ENCODE measurements at places on chromosomes 11 and 22. TPM values are rescaled to one million over a fixed set of nuclear protein-coding genes. Genes with fewer than 3 reads are reported as not detected.

DNA sequence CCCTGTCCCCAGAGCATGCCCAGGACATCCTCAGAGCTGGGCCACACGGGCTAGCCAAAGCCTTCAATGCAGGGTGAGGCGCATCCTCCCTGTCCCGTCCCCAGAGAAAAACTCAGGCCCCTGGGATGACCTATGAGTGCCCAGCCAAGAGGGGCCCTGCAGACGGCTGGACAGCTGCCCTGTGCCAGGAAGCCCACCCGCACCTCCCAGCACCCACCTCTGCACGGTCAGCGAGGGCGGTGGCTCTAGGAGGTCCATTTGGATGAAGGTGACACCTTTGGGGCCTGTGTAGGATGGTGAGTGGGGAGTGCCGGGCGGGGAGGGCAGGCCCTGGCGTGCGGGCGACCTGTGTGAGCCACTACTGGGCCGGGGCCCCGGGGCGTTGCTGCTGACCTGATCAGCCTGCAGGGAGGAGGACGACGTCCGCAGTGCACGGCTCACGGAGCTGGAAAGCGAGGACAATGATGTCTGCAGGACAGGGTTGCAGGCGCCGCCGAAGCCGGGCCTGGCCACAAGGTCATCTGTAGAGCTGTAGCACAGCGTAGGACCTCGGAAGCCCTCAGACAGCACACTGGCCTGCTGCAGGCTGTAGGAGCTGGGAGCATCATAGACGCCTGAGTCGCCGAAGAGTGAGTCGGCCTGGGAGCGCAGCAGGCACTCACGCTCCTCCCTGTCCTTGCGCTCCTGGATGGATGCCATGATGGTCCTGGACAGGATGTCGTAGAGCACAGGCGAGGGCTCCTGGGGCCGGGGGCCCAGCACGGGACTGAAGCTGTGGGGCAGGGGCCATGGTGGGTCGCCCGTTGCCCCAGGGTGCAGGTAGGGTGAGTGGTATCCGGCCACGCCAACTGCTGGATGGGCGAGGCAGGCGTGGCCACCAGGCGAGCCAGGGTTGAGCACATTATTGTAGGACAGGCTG, 180.5 kb downstream of the IGLL1 start:
- DNase-seq = no peak
- H3K4me1 ChIP-seq = no peaks in the 10 kb centered on the region
- no peak overlapping the region for H3K4me3 ChIP-seq
- H3K27ac ChIP-seq = no peak overlapping the region

DNA sequence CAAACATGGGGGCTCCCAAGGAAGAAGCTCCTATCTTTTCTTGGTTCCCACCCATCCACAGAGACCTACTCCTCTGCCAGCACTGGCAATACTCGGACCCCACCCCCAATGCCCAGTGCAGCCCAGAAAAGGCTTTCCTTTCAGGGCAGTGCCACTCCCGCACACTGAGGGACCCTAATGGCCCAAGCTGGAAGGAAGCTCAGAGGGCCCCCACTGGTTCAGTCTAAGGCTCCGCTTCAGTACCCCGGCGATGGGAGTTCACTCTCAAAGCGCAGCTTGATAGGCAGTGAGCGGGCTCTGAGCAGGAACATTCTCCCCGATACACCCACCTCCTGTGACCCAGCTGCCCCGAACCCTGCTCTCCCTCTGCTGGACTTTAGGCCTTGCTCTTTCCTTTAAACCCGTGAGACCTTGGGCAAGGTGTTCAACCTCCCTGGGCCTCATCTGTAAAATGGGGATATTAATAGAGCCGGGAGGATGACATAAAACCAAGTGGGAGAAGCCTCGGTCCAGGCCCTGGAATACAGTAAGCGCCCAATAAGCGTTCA, 48.4 kb downstream of the CHRDL2 start:
- no peak overlapping the region for H3K27ac ChIP-seq
- no peaks in the 10 kb centered on the region for H3K27me3 ChIP-seq

DNA sequence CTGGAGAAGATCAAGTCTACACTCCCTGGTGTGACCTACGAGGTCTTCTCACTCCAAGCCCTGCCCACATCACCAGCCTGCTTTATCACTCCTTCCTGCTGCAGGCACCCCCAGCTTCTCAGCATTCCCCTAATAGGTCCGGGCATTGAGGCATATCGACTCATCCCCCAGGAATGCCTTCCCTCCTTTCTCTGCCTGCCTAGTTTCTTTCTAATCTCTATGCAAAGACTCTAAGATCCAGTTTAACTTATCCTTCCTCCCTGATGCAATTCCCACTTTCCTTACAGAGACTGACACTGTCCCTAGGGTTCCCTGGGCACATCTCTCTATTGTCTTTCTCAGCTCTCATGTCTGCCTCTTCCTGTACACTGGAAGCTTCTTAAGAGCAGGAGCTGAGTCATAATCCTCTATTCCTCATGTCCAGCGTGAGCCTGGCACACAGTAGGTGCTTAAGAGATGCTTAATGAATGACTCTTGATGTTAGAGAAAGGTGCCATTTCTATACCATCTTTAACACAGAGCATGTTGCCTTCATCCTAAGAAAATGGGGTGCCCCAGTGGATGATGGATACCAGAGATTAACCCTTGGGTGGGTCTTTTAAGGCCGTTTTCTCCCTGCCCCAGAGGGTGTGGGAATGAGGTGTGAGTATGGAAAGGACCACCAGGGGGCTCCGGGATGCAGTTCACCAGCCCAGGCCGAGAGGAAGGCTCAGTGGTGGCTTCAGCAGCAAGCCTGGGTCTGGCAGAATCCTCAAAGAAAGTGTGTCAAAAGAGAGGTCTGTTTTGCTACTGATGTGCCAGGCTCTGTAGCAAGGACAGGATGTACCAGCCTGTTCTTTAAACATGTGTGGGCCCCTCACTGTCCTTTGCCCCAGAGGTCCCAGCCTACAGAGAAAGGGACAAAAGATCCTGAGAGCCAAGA, 34.7 kb downstream of the PARVA start:
- no peak overlapping the region for H3K4me3 ChIP-seq
- no peaks in the 10 kb centered on the region for H3K4me1 ChIP-seq
- H3K27ac ChIP-seq = no peak overlapping the region
- no peaks in the 10 kb centered on the region for H3K27me3 ChIP-seq
- no peaks in the 10 kb centered on the region for H3K36me3 ChIP-seq
- DNase-seq = peak; percentile 66

DNA sequence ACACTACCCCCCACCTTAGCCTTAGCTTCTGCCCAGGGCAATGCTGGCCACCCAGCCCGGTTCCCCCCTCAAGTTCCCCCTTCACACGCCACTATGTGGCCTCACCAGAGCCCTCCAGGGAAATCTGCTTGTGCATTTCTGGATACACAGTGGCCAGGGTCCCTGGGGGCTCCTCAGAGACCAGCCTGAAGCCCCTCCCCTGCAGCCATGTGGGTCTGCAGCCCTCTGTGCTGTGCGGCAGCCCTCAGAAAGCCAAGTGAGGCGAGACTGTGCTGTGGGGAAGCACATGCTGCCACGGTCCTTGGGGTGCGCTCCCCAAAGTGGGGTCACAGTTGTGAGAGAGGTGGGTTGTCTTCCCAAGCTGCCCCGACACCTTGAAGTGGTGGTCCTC, 2.1 kb upstream of the PLXNB2 start:
- peaks cover 41% of the 10 kb centered on the region for H3K4me1 ChIP-seq
- H3K27me3 ChIP-seq = no peaks in the 10 kb centered on the region
- H3K4me3 ChIP-seq = no peak overlapping the region
- H3K36me3 ChIP-seq = no peaks in the 10 kb centered on the region
- H3K27ac ChIP-seq = peak overlapping the region; percentile 97

DNA sequence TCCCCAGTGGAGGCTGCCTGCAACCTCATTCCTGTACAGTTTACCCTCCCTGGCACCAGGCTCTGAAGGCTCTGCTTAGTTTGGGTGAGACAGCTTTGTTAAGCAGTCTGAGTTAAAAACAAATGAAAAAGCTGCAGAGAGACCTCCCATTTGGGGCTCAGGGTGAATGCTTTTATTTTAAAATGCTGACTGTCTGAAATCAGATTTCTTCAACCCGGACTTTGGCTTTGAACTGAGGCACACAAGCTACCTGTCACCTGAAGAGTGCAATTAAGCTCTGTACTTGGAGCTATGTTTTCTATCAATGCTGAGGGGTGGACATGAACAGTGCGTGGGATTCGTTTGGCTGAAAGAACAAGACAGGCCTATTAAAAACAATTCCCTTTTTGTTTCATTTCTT, 217.5 kb upstream of the SORL1-AS1 start:
- H3K4me1 ChIP-seq = peaks cover 15% of the 10 kb centered on the region
- DNase-seq = no peak
- no peak overlapping the region for H3K4me3 ChIP-seq
- H3K27me3 ChIP-seq = no peaks in the 10 kb centered on the region
- H3K27ac ChIP-seq = peak overlapping the region; percentile 1
- H3K36me3 ChIP-seq = no peaks in the 10 kb centered on the region

GRCh38 chr11:22234743-22235142, 41.9 kb downstream of the ANO5 start:
- no peaks in the 10 kb centered on the region for H3K27me3 ChIP-seq
- no peaks in the 10 kb centered on the region for H3K36me3 ChIP-seq
- no peak overlapping the region for H3K4me3 ChIP-seq

DNA sequence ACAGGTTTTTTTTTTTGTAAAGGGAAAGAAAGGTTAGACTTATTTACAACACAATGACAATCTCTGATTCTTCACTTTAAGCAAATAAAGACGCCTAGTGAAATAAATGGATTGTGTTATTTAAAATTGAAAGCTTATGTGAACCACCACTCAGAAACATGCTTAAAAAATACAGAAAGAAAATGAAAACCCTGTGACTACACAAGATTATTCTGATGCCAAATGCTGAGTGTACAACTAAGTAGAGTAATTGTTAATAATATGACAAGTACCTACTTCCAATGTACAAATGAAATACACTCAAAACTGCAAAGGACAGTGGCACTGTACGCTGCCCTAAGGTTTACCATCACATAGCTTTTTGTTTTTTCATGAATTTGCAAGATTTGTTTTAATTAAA, 1.0 kb downstream of the BLID start:
- no peaks in the 10 kb centered on the region for H3K4me1 ChIP-seq
- H3K4me3 ChIP-seq = no peak overlapping the region
- no peak for DNase-seq
- no peaks in the 10 kb centered on the region for H3K36me3 ChIP-seq

GRCh38 chr11:117970400-117971024, 15.7 kb upstream of the IL10RA start:
- DNase-seq = no peak
- no peaks in the 10 kb centered on the region for H3K27me3 ChIP-seq
- H3K4me3 ChIP-seq = no peak overlapping the region
- no peak overlapping the region for H3K27ac ChIP-seq
- no peaks in the 10 kb centered on the region for H3K36me3 ChIP-seq

- DNase-seq = no peak
- H3K27ac ChIP-seq = no peak overlapping the region
- H3K27me3 ChIP-seq = no peaks in the 10 kb centered on the region
- H3K36me3 ChIP-seq = no peaks in the 10 kb centered on the region
- no peak overlapping the region for H3K4me3 ChIP-seq
- peaks cover 14% of the 10 kb centered on the region for H3K4me1 ChIP-seq
Observed at GRCh38 chr11:67626970-67627369, 2.8 kb downstream of the NUDT8 start.

DNA sequence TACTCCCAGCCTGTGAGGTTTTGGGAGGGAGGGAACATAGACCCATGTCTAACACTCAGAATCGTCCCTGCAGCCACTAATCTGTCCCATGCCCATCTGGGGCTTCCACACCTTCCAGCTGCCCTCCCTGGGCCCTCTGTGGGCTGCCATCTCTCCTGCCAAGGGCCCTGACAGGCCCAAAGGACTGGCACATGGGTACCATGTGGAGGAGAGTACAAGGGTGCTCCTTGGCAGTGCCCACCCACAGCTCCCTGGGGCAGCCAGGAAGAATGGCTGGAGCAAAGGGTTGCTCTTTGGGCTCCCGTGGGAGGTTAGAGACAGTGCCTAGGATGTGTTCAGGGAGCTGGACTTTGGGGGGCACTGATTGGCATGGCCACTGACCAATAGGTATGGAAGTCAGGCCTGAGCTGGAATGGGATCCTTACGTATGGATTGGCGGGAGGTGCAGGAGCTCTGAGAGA, 56.8 kb downstream of the CD82 start:
- no peaks in the 10 kb centered on the region for H3K36me3 ChIP-seq
- H3K27ac ChIP-seq = no peak overlapping the region
- peak; percentile 3 for DNase-seq
- H3K4me1 ChIP-seq = no peaks in the 10 kb centered on the region
- H3K27me3 ChIP-seq = no peaks in the 10 kb centered on the region
- no peak overlapping the region for H3K4me3 ChIP-seq

DNA sequence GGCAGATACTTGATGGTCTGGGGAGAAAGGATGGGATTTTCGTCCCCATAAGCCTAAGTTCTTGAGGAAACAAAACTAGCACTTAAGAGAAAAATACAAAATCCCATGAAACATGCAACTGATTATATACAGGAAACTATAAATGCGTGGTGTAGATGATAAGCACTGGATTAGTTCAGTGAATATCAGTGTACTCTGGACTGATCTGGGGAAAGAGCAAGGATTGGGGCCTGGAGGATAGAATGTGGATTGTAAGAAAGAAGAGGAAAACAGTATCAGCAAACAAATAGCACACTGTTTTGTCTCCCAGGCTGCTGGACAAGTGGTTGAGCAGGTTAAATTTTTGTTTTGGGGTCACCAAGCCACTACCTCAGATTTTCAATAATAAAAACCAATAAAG, 49.8 kb downstream of the DCUN1D5 start:
- H3K36me3 ChIP-seq = no peaks in the 10 kb centered on the region
- no peak for DNase-seq
- H3K4me1 ChIP-seq = no peaks in the 10 kb centered on the region
- H3K4me3 ChIP-seq = no peak overlapping the region
- no peaks in the 10 kb centered on the region for H3K27me3 ChIP-seq

GRCh38 chr11:64255135-64256128, 4.1 kb downstream of the PLCB3 start:
- H3K27ac ChIP-seq = no peak overlapping the region
- H3K36me3 ChIP-seq = no peaks in the 10 kb centered on the region
- no peaks in the 10 kb centered on the region for H3K27me3 ChIP-seq
- no peak overlapping the region for H3K4me3 ChIP-seq
- peaks cover 28% of the 10 kb centered on the region for H3K4me1 ChIP-seq

DNA sequence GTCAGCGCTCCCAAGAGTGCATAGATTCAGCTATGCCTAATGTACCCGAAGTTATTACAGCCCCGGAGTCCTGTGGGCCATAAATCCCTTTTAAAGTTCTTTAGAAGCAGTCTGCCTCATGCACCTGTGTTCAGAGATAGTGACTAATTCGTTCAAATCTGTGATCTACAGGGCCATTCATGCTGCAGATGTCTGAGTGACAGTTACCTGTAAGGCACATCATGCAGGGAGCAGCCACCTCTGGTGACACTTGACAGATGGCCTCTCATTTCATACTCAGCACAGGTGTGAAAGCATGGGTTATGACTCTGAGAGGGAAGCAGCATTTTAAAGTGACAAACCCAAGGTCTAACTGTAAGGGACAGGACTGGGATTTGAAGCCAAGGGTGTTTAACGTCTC, 2.4 kb upstream of the E2F8 start:
- peaks cover 24% of the 10 kb centered on the region for H3K4me1 ChIP-seq
- H3K36me3 ChIP-seq = no peaks in the 10 kb centered on the region
- H3K27me3 ChIP-seq = peaks cover 30% of the 10 kb centered on the region

- no peak overlapping the region for H3K27ac ChIP-seq
- H3K4me1 ChIP-seq = no peaks in the 10 kb centered on the region
- H3K4me3 ChIP-seq = no peak overlapping the region
- H3K27me3 ChIP-seq = no peaks in the 10 kb centered on the region
Observed at GRCh38 chr11:9868641-9869040, 204.8 kb downstream of the SWAP70 start.

The MPST gene
- 72.0 TPM for total RNA-seq

The OR8D1 gene
- total RNA-seq = not detected

The BBOX1 gene
- total RNA-seq = not detected

The ALG8 gene
- total RNA-seq = 58.4 TPM

The SCN2B gene
- 0.24 TPM for total RNA-seq

The CHRM4 gene
- total RNA-seq = not detected

The PAMR1 gene
- total RNA-seq = 4.4 TPM

The DMC1 gene
- total RNA-seq = 0.83 TPM
